Activated T-helper 2 cell treated with anti-CD3 and anti-CD28 coated beads, Interferon-gamma antibody, Interleukin-2, Interleukin-4, amounts not matched to agents 10 μg/mL and 5 μg/mL and 100 μg/mL, durations not matched to agents 14 hours and 24 hours and 36 hours (primary cell): ENCODE measurements at places on chromosomes 1 and 21.

GRCh38 chr1:185487026-185487425 lies 170.0 kb upstream of the IVNS1ABP start:
- no peaks in the 10 kb centered on the region for H3K36me3 ChIP-seq
- H3K4me1 ChIP-seq = peaks cover 4% of the 10 kb centered on the region
- H3K27me3 ChIP-seq = no peaks in the 10 kb centered on the region
- no peak for DNase-seq

GRCh38 chr1:41935226-41935625 lies 16.5 kb upstream of the HIVEP3 start:
- H3K27me3 ChIP-seq = peaks cover 8% of the 10 kb centered on the region
- H3K36me3 ChIP-seq = no peaks in the 10 kb centered on the region
- H3K27ac ChIP-seq = no peak overlapping the region
- H3K4me3 ChIP-seq = no peak overlapping the region
- DNase-seq = no peak

GRCh38 chr1:118244194-118244593 lies 59.2 kb upstream of the SPAG17 start:
- H3K4me3 ChIP-seq = no peak overlapping the region
- no peaks in the 10 kb centered on the region for H3K27me3 ChIP-seq
- H3K27ac ChIP-seq = no peak overlapping the region
- H3K4me1 ChIP-seq = no peaks in the 10 kb centered on the region
- DNase-seq = no peak
- no peaks in the 10 kb centered on the region for H3K36me3 ChIP-seq

DNA sequence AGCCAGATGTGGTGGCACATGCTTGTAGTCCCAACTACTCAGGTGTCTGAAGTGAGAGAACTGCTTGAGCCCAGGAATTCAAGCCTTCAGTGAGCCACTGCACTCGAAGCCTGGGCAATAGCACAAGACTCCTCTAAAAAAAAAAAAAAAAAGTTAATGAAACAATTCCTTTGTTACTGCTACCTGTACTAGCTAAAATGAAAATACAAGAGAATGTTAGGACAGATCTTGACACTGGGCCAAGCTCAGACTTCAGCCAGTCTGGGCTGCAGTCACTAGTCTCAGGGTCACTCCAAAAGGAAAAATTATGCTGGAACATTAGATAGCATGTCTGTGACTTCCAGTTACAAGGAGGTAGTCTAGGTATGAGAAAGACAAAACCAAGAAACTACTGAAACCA lies 56.5 kb downstream of the TRIM33 start:
- peaks cover 19% of the 10 kb centered on the region for H3K4me1 ChIP-seq
- no peak for DNase-seq
- no peaks in the 10 kb centered on the region for H3K27me3 ChIP-seq
- H3K27ac ChIP-seq = no peak overlapping the region

DNA sequence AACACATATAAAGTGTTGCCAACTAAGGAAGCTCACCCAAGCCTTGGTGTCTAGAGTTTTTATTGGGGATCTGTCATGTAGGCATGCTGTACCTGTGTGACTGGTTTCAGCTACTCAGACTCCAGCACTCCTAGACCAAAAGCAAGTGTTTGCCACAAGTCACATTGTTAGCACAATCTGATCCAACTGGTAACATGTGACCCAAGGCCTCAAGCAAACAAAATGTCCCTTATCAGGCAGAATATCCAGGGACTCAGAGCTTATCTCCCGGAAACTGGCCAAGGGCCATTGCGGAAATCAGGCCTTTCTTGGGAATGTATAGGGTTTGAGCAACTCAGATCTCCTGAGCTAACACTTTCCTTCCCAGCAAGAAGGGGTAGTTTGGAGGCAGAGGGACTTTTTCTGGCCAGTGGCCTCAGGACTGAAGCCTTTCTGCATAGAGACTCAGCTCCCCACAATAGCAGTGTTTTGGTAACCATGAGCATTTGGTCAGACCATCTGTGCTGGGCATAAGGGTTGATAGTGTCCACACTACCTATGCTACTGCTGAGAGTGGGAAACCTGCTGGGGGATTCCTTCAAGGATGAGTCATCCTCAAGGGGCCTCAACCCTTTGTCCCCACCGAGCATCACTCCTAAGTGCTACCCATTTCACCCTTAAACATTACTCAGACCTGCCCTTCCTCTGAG lies 29.6 kb downstream of the NHLH2 start:
- DNase-seq = no peak
- H3K36me3 ChIP-seq = no peaks in the 10 kb centered on the region
- H3K4me1 ChIP-seq = no peaks in the 10 kb centered on the region
- H3K27ac ChIP-seq = no peak overlapping the region
- H3K4me3 ChIP-seq = no peak overlapping the region
- H3K27me3 ChIP-seq = peaks cover 14% of the 10 kb centered on the region

GRCh38 chr1:100735244-100735643 lies 15.7 kb downstream of the VCAM1 start:
- H3K4me3 ChIP-seq = no peak overlapping the region
- no peaks in the 10 kb centered on the region for H3K36me3 ChIP-seq
- DNase-seq = no peak
- no peaks in the 10 kb centered on the region for H3K4me1 ChIP-seq
- H3K27ac ChIP-seq = no peak overlapping the region
- H3K27me3 ChIP-seq = peaks cover 5% of the 10 kb centered on the region

GRCh38 chr1:119873135-119874015 lies 22.9 kb downstream of the ADAM30 start:
- H3K27me3 ChIP-seq = peaks cover 37% of the 10 kb centered on the region
- no peaks in the 10 kb centered on the region for H3K4me1 ChIP-seq
- H3K36me3 ChIP-seq = no peaks in the 10 kb centered on the region
- no peak overlapping the region for H3K4me3 ChIP-seq
- DNase-seq = no peak

DNA sequence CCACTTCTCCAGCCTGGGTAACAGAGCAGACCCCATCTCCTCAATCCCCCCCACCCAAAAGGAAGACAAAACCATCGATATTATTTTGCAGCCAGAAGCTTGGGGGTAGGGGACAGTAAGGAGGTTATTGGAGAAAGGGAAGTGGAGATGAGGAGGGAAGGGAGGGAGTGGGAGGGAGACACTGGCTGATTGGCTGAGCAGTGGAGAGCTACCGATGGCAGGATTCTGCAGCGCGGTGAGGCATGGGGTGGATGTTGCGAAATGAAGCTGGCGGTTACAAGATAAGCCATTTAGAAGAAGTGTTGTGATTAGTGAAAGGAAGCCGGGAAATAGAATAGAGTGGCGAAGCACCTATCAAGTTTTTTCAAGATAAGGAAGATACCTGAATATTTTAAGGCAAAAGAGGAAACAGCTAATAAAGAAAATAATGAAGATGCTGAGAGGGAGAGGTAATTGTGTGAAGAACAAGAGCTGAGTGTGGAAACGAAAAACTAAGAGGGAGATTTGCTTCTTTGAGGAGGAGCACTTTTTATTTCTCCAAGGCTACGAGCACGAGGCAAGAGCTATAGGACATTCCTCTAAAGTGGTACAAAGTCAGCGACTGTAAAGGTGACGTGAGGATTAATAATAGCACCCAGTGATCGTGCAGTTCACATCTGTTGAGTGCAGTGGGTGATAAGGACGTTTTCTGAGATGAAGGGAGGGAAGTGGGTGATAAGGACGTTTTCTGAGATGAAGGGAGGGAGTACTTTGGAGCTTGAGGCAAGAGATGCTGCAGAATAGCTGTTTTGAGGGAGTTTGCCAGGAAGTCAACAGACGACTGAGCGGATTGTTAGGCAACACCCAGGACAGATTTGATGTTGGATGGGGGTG lies 103.2 kb upstream of the KIF26B start:
- H3K27me3 ChIP-seq = no peaks in the 10 kb centered on the region
- H3K4me1 ChIP-seq = peaks cover 26% of the 10 kb centered on the region
- no peaks in the 10 kb centered on the region for H3K36me3 ChIP-seq
- no peak for DNase-seq

GRCh38 chr1:20087668-20088067 lies 17.7 kb downstream of the PLA2G5 start:
- H3K4me1 ChIP-seq = no peaks in the 10 kb centered on the region
- H3K27me3 ChIP-seq = peaks cover 2% of the 10 kb centered on the region
- no peaks in the 10 kb centered on the region for H3K36me3 ChIP-seq
- no peak overlapping the region for H3K27ac ChIP-seq

- H3K4me3 ChIP-seq = no peak overlapping the region
- peaks cover 82% of the 10 kb centered on the region for H3K36me3 ChIP-seq
- H3K27ac ChIP-seq = peak overlapping the region; percentile 44
- H3K27me3 ChIP-seq = no peaks in the 10 kb centered on the region
- no peak for DNase-seq
These were observed 28.4 kb downstream of the TRIM45 start for GRCh38 chr1:117093091-117093534.

DNA sequence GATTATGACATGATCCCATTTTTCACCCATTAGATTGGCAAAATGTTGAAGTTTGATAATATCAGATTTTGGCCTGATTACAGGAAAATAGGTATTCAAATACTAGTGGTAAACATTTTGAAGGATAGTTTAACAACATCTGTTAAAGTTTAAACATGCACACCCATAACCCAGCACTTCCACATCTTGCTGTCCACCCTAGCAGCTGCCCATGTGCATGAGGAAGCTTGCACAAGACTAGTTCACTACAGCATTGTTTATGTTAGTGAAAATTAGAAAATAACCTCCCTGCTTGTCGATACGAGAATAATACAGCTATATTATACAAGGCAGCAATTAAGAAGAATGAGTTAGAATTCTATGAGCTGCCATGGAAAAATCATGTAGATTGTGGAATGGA lies 127.6 kb downstream of the C1orf21 start:
- H3K27ac ChIP-seq = no peak overlapping the region
- DNase-seq = no peak
- H3K4me1 ChIP-seq = no peaks in the 10 kb centered on the region
- peaks cover 5% of the 10 kb centered on the region for H3K27me3 ChIP-seq
- no peak overlapping the region for H3K4me3 ChIP-seq
- H3K36me3 ChIP-seq = no peaks in the 10 kb centered on the region

DNA sequence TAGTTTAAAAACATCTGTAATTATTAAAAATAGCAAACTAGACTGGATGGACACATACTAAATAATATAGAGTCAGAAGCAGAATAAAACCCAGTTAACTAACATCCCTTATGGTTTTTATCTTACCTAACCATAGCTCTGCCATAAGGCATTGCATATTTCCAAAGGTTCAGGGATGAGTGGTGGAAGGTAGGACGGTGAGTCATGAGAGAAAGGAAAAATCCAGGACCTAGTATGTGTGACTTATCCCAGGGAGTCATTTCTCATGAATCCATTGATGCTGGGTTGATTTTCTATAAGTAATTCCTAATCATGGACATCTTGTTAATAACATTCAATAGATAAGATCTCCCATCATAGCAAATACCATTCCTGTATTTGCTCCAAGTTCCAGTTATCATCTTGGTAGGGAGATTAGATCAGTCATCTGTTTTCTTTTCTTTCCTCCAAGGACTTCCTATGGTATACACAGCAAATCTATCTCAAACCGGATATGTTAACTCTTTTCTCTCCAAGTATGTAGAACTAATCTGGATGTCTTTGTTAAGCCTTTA lies 490.7 kb upstream of the B3GALT2 start:
- H3K4me3 ChIP-seq = no peak overlapping the region
- peaks cover 29% of the 10 kb centered on the region for H3K4me1 ChIP-seq
- no peak for DNase-seq
- H3K27me3 ChIP-seq = no peaks in the 10 kb centered on the region

GRCh38 chr1:54600947-54601721 lies 22.2 kb downstream of the FAM151A start:
- H3K4me1 ChIP-seq = peaks cover 5% of the 10 kb centered on the region
- H3K4me3 ChIP-seq = no peak overlapping the region
- no peak for DNase-seq
- no peaks in the 10 kb centered on the region for H3K27me3 ChIP-seq

DNA sequence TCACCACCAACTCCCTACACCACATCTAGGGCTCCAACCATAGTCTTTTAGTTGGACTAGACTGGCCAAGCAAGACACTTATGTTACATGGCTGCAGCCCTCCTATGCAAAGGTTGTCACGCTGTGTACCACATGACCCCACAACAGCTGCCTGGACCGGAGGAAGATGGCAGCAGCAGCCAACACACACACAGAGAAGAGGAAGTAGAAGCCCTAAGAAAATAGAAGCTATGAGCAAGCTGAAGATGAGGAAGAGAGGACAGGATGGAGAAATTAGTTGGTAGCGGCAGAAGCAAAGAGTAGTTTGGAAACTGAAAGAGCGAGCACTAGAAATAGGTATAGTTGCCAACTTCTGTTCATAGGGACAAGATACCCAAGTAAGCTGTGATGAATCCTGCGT lies 60.8 kb upstream of the RALGPS2 start:
- H3K27me3 ChIP-seq = peaks cover 8% of the 10 kb centered on the region
- no peak overlapping the region for H3K4me3 ChIP-seq
- no peaks in the 10 kb centered on the region for H3K36me3 ChIP-seq
- H3K4me1 ChIP-seq = no peaks in the 10 kb centered on the region
- no peak overlapping the region for H3K27ac ChIP-seq

GRCh38 chr1:234433563-234434285 lies 45.3 kb downstream of the TARBP1 start:
- H3K4me1 ChIP-seq = peaks cover 33% of the 10 kb centered on the region
- H3K4me3 ChIP-seq = no peak overlapping the region
- peak overlapping the region; percentile 5 for H3K27ac ChIP-seq
- H3K36me3 ChIP-seq = peaks cover 87% of the 10 kb centered on the region
- DNase-seq = no peak

GRCh38 chr1:117568999-117569398 lies 36.8 kb upstream of the TENT5C start:
- H3K36me3 ChIP-seq = no peaks in the 10 kb centered on the region
- H3K4me3 ChIP-seq = no peak overlapping the region
- H3K27ac ChIP-seq = no peak overlapping the region
- peaks cover 18% of the 10 kb centered on the region for H3K4me1 ChIP-seq

- no peaks in the 10 kb centered on the region for H3K4me1 ChIP-seq
- no peaks in the 10 kb centered on the region for H3K27me3 ChIP-seq
- DNase-seq = no peak
- H3K36me3 ChIP-seq = no peaks in the 10 kb centered on the region
- H3K4me3 ChIP-seq = no peak overlapping the region
These were observed 8.9 kb downstream of the SETSIP start for GRCh38 chr1:92066321-92066720.

DNA sequence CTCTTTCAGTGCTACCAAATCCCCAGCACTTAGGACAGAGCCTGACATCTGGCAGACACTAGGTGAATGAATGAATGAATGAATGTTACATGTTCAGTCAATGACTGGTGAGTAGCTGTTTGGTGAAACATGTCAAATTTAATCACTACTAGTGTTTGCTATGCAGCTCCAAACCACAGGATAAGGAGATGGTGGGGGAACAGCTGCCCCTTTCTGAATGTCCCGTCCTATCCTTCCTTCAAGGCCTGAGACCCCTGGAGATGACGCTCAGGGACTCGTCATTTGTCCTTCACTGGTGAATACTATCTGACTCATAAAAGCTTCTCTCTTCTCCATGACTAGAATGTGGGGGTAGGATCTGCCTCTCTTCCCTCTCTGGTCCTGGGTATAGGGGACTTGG lies 175.4 kb downstream of the HIVEP3 start:
- peaks cover 84% of the 10 kb centered on the region for H3K4me1 ChIP-seq
- no peak for DNase-seq
- peak overlapping the region; percentile 67 for H3K27ac ChIP-seq
- H3K27me3 ChIP-seq = no peaks in the 10 kb centered on the region
- H3K4me3 ChIP-seq = peak overlapping the region; percentile 26
